Smooth muscle cell of the coronary artery (primary cell): ENCODE measurements at places on chromosomes 1 and 21. TPM values are rescaled to one million over a fixed set of nuclear protein-coding genes. Genes with fewer than 3 reads are reported as not detected.

The MNDA gene
- not detected in 2 replicates for total RNA-seq

The GFI1 gene
- total RNA-seq = 0.38 TPM in 1 of 2 replicates, not detected in the other

The SLC2A1 gene
- total RNA-seq = 43.1 and 92.6 TPM in 2 replicates

The TRAPPC3 gene
- total RNA-seq = 51.1 and 78.5 TPM in 2 replicates

The CHRNB2 gene
- 0.23 TPM in 1 of 2 replicates, not detected in the other for total RNA-seq

The BRDT gene
- total RNA-seq = not detected in 2 replicates

The MYBPH gene
- 0.35 TPM in 1 of 2 replicates, not detected in the other for total RNA-seq

The CHI3L1 gene
- total RNA-seq = 0.15 and 231 TPM in 2 replicates

The LDLRAD1 gene
- not detected in 2 replicates for total RNA-seq

The FAM167B gene
- total RNA-seq = 1.6 and 2.7 TPM in 2 replicates

The CSF3R gene
- total RNA-seq = not detected in 2 replicates

The AQP10 gene
- 0.12 and 0.15 TPM in 2 replicates for total RNA-seq

The BARHL2 gene
- total RNA-seq = not detected in 2 replicates

The NIPAL3 gene
- total RNA-seq = 24.8 and 25.3 TPM in 2 replicates

The KLHDC8A gene
- 0.08 TPM in 1 of 2 replicates, not detected in the other for total RNA-seq

The ITGB2 gene
- total RNA-seq = 0.30 TPM in 1 of 2 replicates, not detected in the other

The ACTL8 gene
- total RNA-seq = 0.47 TPM in 1 of 2 replicates, not detected in the other

The OR2G6 gene
- total RNA-seq = not detected in 2 replicates

The COA7 gene
- total RNA-seq = 7.8 and 9.5 TPM in 2 replicates

The SLC1A7 gene
- total RNA-seq = 0.23 and 2.6 TPM in 2 replicates

The PTGS2 gene
- total RNA-seq = 3.5 and 20.8 TPM in 2 replicates

The GPR137B gene
- 6.5 and 19.0 TPM in 2 replicates for total RNA-seq

The ILDR2 gene
- total RNA-seq = under 0.01 TPM in 1 of 2 replicates, not detected in the other

The DIRAS3 gene
- 2.9 and 3.8 TPM in 2 replicates for total RNA-seq

The OR2T2 gene
- total RNA-seq = not detected in 2 replicates

The RIIAD1 gene
- total RNA-seq = not detected in 2 replicates

The UBE2U gene
- total RNA-seq = not detected in 2 replicates
